ENCODE measurements at places on chromosomes 1 and 21.

GRCh38 chr1:30290581-30290980 is 432.8 kb downstream of the MATN1 start:
- no peak for DNase-seq

- DNase-seq: no peak
Observed at GRCh38 chr1:180117764-180118116, 36.9 kb upstream of the QSOX1 start.

GRCh38 chr1:92192246-92192645 is 25.5 kb upstream of the C1orf146 start:
- no peak for DNase-seq

GRCh38 chr1:173360487-173361063 is 116.6 kb upstream of the PRDX6 start:
- no peak for DNase-seq

DNA sequence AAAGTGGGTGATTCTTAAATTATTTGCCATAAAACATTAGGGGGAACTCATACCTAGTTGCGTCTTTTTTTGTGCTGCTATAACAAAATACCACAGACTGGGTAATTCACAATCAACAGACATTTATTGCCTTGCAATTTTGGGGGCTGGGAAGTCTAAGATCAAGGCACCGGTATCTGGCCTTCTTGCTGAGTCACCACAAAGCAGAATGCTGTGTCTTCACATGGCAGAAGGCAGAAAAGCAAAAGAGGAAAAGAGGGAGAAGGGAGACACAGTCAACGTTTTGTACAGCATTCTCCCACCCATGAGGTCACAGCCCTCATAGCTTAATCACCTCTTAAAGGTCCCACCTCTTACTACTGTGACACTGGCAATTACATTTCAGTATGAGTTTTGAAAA is 291.0 kb downstream of the CHRM3 start:
- DNase-seq: no peak

DNA sequence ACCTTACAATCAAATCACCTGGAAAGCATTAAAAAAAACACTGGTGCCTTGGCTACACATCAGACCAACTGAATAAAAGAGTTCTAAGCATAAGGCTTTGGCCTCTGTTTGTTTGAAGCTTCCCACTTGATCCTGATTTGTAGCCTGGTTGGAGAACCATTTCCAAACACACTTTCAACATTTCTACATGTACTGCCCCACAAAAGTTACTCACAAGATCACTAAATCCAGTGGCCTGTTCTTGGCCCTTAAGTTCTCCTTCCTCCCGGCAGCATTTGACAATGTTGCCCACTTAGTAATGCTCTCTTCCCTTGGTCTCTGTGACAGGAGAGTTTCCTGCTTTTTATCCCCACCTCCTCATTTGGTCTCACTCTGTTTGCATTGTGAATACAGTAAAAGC is 11.8 kb downstream of the GAS5 start:
- no peak for DNase-seq

GRCh38 chr1:82330330-82330729 is 529.6 kb downstream of the ADGRL2 start:
- no peak for DNase-seq

GRCh38 chr1:219563568-219563967 is 49.3 kb downstream of the ZC3H11B start:
- no peak for DNase-seq

DNA sequence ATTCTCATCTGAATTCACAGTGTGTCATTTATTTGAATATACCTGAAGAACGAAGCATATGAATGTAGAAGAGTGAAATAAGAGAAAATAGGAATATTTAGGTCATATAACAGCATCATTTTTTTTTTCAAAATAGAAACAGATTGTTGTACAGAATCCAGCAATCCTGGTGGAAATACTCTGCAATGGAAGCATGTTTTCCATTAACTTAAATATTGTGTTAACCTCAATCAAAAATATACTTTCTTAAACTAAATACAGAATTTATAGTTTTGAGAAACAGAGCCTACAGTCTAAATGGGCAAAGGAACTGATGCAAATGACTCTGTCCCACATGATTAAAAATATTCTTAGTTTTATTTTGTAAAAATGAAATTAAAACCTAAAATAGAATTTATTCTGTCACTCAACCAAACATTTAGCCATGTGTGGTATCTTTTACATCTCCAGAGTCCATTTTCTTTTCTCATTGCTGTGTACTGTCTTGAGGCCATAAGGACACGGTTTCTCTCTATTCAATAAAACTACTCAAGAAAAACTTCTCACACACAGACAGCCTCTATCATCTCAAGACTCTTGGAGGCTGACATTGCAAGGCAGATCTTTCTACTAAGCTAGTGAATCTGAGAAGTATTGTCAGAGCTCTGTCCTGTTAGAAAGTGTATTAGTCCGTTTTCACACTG is 322.6 kb downstream of the LTN1 start:
- DNase-seq: no peak

DNA sequence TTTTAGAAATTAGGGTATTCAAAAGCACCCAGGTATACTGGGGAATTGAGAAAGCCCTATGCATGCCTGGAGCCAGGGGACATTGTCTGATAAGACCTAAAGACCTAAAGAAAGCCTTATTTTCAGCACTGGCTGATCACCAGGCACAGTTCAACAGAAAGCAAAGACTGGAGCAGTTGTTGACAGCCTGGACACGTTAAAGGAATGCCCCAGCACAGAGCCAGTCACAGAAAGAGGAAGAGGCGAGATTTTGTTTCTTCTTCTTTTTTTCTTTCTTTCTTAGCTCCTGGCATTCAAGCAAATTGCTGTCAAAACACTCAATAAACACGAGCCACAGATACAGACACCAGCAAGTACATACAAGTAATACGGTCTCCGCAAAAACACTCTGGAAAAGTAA is 40.4 kb downstream of the RNF187 start:
- DNase-seq: no peak

DNA sequence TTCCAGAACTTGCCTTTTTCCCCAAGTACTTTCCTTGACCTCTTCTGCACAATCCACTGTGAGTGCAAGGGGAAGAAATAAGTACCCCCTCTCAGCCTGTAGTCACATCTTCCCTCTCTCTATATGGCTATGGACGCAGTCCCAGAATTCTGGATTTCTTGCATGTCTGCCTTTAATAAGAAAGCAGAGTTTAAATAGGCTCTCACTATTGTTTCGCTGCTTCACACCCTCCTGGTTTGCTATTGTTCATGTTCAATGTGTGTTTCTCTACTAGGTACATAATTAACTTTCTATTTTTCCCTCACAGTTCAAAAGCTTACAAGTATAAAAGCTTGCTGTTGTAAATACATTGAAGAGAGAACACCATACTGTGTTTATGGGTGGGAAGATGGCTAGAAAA is 181.5 kb upstream of the C1orf105 start:
- no peak for DNase-seq

GRCh38 chr1:28126783-28127490 is 38.5 kb upstream of the EYA3 start:
- no peak for DNase-seq

DNA sequence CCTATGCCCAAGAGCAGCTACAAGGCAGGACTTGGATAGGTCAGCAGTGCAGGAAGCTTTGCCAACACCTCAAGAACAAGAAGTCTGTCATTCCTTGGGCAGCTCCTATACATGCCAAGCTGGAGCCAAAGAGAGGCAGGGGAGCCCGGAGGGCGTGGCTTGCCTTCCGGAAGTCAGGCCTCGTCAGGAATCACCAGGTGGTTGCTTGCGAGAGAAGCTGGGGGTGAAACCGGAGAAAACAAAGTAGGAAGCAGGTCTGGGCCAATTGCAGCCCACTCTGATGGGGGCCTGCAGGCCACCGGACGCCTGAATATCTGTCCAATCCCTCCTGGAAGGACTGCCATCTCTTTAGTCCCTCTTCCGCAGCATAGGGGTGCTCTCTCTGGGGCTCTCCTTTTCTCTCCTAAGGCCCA is 794 bp upstream of the FAM76A start:
- no peak for DNase-seq

DNA sequence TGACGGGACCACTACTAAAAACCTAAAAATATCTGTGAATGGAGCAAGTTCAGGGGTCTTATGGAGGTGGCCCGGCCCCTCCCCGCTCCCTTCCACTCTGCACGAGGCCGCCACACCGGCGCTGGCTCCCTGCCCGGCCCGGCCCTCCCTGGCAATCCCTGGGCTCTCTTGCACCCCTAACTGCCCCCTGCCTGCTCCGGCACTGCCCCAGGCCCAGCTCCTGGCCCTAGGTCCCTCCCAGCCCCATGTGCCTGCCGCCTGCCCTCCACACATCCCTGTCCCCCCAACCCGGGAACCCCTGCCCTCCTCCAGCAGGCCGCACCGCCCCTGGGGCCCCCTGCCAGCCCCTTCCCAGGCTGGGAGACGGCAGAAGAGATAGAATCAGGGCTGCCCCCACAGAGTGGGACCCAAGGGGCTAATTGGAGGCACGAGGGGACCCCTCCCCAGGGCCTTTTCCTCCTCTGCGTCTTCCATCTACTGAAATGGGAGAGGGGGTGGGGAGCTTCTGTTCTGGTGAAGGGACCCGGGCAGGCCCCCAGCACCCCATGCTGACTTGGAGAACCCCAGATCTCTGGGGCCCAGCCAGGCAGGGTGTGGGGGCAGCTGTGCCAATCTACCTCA is 9.3 kb upstream of the CTRC start:
- DNase-seq: peak; percentile 22

GRCh38 chr1:60329651-60330050 is 256.1 kb upstream of the C1orf87 start:
- DNase-seq: no peak

- no peak for DNase-seq
Observed at GRCh38 chr1:65955503-65955902, 162.8 kb downstream of the PDE4B start.

- peak; percentile 82 for DNase-seq
Observed at GRCh38 chr1:1337793-1338147, 6.7 kb downstream of the TAS1R3 start.

- no peak for DNase-seq
Observed at GRCh38 chr1:215887627-215888026, 320.5 kb downstream of the KCTD3 start.

DNA sequence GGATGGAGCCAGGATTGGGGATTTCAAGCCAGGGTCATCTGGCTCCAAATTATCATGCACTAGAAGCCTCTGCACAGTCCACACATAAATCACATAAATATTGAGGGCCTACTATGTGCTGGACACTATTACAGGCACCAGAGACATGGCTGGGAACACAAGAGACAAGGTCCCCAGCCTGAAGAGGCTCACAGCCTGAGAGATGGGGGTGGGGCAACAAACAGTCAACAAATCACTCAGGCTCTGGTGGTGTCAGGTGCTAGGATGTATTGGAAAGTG is 41.6 kb upstream of the LAPTM5 start:
- no peak for DNase-seq

DNA sequence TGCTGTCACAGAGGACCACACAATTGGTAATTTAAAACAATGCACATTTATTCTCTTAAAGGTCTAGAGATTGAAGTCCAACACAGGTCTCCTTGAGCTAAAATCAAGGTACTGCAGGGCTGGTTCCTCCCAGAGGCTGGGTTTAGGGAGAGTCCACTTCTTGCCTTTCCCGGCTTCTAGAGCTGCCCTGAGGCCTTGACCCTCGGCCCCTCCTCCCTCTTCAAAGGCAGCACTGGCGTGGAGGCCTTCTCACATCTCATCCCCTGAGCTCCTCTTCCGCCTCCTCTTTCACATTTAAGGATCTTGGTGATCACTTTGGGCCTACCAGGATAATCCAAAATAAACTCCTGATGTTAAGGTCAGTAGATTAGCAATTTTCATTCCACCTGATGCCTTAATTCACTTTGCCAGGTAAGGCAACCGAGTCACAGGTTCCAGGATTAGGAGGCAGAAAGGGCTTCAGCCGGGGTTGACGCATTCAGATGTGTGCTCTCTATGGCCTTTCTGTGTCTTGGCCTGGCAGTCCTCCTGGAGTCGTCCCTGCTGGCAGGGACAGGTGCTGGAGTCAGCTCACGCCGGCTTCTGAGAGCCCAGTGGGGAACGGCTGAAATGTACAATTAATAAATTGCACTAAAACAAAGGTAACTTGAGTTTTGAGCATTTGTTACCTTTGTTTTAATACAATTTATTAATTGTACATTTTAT is 61.2 kb upstream of the ABCG1 start:
- DNase-seq: no peak

DNA sequence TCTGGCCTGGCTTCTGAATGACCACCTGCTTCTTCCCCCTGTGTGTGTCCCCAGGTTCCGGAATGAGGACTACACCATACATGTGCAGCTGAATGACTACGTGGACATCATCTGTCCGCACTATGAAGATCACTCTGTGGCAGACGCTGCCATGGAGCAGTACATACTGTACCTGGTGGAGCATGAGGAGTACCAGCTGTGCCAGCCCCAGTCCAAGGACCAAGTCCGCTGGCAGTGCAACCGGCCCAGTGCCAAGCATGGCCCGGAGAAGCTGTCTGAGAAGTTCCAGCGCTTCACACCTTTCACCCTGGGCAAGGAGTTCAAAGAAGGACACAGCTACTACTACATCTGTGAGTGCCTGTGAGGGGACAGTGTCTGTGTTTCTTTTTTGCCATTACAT is 3.6 kb downstream of the EFNA1 start:
- DNase-seq: no peak

- DNase-seq: peak; percentile 30
Observed at GRCh38 chr1:65431111-65431705, 10.7 kb downstream of the LEPR start.

GRCh38 chr1:80893115-80893514 is 907.6 kb upstream of the ADGRL2 start:
- peak; percentile 28 for DNase-seq

- no peak for DNase-seq
Observed at GRCh38 chr21:43188181-43188580, 19.4 kb downstream of the CRYAA start.

DNA sequence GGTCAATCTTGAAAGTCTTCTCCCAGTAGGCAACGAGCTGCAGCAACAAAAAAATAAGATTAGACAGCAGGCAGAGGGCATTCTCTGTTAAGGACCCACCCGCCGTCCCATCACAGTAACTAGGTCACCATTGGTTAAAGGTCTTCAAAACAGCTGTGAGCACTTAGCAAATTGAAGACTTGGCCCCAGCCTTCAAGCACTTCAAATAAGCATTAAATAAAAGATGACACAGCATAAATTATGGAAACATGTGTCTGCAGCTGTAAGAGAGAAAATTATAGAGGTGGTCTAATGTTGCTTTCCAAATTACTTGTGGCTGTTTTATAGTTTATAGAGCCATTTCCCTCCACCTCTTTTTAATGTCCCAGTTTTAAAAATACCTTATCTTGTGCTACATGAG is 61.2 kb downstream of the VANGL1 start:
- DNase-seq: no peak

DNA sequence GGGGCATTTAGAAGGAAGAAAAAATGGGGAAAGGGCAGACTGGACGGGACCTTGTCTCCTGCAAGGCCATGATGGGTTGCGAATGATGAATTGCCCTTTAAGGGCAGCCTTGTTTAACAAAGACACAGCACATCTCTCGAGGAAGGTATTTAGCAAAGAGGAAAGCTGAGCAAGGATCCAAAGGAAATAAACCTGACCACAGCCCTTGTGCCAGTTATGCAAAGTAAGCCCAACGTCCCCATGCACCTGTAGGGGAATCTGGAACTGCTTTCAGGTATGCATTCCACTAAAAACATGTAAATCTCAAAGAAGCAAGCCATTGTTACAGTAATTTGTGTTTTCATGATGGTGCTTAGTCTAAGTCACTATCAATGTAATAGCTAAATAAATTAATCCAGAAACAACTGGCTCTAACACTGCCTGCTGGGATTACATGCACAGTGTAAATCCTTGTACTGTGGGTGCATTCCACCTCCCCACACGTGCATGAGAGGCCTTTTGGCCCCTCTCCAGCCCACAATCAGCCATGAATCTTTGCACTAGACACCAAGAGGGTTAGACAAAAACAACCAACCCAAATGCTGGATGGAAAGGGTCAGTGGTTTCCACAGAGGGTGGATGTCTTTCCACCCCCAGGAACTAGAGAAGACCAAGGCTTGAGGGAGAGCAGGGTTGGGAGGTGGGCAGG is 228.8 kb upstream of the KAZN start:
- no peak for DNase-seq
